ENCODE measurements at places on chromosomes 13 and 19.

DNA sequence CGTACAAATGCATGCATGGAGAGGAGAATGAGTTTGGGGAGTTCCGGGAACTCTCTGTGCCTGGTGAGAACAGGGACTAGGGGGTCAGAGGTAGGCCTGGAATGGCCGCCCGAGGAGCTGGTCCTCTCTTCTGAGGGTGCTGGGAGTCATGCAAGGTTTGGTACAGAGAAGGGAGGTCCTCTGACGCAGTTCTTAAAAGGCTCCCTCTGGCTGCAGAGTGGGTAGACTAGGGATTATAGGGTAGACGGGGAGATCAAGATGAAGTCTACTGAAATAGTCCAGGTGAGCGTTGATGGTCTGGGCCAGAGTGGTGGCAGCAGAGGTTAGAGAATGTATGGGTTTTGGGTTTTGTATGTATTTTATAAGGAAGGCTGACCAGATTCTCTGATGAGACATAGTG, 796 bp downstream of the ZNF304 start:
- DNase-seq = no peak

- DNase-seq = no peak
Measured at GRCh38 chr19:35088131-35088913, 27.3 kb upstream of the FXYD3 start.

DNA sequence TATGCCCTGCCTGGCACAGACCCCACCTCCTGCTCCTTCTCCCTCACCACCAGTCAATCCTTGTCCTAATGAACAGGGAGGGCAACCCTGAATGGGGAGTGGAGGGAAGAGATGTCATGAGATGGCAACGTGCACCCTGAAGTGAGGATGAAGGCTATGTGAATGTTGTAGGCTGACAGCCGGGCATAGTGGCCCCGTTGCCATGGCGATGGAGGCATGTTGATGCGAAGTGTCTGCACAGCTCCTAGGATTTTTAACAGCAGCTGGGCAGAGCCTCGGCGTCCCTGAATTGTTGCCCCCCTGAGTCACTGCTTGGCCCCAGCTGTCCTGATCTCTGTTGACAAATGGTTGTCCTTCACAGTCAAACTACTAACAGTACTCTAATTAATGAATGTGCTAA, 4.8 kb upstream of the ALOX5AP start:
- DNase-seq = peak; percentile 19

DNA sequence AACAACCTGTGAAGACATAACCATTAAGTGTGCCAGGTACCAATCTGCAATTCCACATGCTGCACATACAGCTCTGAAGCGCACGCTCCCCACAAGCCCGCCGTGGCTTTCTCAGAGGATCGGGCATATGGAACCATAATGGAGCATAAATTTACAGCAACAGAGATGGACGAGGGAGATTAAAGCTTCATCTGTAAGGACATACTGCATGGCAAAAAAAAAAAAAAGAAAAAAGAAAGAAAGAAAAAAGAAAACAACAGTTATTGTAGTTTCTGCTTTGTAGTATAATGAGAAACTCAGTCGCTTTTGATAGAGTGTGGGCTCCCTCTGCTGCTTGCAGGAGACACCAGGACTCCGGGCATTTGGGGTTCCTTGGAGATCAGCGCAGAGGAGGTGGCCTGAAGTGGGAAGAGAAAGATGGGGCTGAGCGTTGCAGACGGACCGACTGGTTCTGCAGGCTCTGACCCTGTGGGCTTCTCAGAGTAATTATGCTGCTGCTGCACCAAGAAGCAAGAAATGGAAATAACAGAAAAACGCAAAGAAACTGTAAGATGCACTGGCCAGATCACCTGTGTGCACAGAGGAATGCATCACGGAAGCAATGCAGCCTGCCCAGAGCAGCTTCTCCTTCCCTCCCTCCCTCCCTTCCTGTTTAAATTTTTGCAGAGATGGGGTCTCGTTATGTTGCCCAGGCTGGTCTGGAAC, 10.8 kb upstream of the PDCD5 start:
- DNase-seq = peak; percentile 46

GRCh38 chr13:40096357-40096901, 441.0 kb downstream of the COG6 start:
- DNase-seq = peak; percentile 21

GRCh38 chr13:109778102-109778542, 8.3 kb downstream of the IRS2 start:
- peak; percentile 19 for DNase-seq

GRCh38 chr13:72541674-72542073, 185.8 kb downstream of the MZT1 start:
- DNase-seq = no peak

GRCh38 chr13:20118268-20119140, 42.3 kb downstream of the GJA3 start:
- DNase-seq = peak; percentile 8

DNA sequence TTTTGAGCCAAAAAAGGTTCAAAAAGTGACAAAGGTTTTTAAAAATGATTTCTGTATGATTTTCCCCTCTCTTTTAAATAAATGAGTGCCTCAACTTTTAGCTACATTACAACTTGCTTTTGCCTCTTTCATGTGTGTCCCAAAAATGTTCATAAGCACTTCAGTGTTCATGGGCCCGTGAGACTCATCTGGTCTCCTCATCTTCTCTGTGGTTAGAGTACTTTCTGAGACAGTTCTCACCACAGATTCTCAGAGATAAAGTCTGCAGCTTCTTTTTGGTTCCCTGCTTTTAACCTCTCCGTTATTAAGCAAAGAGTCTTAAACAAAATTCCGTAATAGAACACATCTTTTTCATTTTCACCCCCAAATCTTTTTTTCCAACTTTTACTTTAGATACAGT, 156.9 kb downstream of the DLEU7 start:
- no peak for DNase-seq

DNA sequence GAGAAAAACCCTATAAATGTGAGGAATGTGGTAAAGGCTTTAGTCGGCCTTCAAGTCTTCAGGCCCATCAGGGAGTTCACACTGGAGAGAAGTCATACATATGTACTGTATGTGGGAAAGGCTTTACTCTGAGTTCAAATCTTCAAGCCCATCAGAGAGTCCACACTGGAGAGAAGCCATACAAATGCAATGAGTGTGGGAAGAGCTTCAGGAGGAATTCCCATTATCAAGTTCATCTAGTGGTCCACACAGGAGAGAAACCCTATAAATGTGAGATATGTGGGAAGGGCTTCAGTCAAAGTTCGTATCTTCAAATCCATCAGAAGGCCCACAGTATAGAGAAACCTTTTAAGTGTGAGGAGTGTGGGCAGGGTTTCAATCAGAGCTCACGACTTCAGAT, 11.7 kb downstream of the ZNF226 start:
- DNase-seq = no peak

- DNase-seq = no peak
Measured at GRCh38 chr13:97240788-97241734, 18.9 kb downstream of the MBNL2 start.

GRCh38 chr13:47230155-47230554, 333.3 kb upstream of the HTR2A start:
- no peak for DNase-seq

DNA sequence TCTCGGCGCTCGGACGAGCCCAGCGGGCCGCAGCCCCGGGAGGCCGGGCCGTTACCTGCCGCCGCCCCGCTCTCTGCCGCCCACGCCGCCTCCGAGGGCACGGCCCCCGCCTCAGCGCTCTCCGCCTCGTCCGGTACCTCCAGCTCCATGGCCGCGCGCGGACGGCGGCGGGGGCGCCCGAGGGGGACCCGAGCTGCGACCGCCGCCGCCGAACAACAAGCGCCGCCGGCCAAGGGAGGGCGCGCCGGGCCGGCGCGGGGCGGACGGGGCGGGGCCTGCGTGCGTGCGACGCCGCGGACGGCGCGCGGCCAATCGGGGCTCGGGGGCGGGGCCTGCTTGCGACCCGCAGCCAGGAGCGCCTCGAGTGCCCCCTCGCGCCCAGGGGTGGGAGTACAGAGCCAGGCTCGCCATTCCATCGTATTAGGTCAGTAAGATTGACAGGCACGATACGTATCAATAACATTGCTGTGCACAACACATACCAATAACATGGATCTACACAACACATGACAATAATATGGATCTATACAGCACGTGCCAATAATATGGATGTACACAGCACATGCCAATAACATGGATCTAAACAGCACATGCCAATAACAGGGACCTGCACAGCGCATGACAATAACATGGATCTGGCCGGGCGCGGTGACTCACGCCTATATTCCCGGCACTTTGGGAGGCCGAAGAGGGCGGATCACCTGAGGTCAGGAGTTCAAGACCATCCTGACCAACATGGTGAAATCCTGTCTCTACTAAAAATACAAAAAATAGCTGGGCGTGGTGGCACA, at the start of gene PIP5K1C:
Gene PIP5K1C (minus strand): TSS at position 227 of the 791 bp plus-strand sequence. CDS start 78 bp downstream, at position 149.
- DNase-seq = peak; percentile 79

DNA sequence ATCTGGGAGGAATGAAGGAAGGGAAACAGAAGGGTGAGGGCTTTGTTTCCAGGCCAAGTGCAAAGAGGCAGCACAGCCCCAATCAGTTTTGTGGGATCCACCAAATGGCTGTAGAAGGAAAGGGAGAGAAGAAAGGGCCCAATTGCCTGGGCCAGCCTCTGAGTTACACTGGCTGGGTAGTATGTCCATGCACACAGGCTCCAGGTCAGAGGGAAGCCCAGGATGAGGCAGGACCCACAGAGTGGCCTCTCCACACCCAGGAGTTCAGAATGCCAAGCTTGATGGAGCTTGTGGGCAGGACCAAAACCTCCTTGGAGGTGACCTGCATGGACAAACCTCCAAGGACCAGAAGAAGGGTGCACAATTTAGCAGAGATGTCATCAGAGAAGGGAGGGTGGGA, 178.2 kb upstream of the TSHZ3 start:
- no peak for DNase-seq

GRCh38 chr13:107034236-107034872, 466.4 kb upstream of the ARGLU1 start:
- no peak for DNase-seq

- DNase-seq = peak; percentile 26
Measured at GRCh38 chr13:49584771-49585182, 581 bp downstream of the RCBTB1 start.

GRCh38 chr19:3053218-3053621, 9.1 kb downstream of the TLE5 start:
- no peak for DNase-seq

DNA sequence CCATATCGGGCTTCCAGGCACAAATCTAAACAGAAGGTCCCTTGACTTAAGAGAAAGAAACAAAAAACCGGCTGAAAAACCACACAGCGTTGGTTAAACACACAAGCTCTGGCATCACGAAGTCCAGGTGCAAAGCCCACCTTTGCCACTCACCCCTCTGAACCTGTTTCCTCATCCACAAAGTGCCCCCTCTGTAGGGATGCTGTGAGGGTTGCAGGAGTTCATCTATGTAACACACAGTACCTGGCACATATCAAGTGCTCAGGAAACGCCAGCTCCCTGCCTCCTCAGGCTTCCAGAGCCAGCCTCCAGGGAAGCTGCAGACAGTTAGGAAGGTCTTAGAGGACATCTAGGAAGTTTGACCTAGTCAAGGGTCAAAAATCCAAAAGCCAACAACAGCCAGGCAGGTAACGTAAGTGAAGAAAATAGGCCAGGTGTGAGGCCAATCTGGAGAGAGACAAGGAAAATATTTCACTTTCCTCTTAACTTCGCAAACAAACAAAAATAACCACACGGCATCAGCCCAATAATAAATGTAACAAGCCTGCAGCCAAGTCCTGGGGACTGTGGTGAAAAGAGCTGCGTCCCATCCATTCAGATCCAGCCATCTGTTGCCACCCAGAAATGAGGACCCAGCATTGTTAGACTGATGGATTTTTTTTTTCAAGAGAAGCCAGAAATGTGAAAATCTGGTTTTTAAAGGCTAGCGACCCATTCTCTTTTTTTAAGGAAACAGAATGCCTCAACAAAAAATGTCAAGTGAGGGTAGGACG, 10.0 kb downstream of the KDELR1 start:
- no peak for DNase-seq

GRCh38 chr19:51919606-51920005, 7.7 kb upstream of the ZNF613 start:
- DNase-seq = no peak

- DNase-seq = no peak
Measured at GRCh38 chr19:14416817-14417231, 2.3 kb downstream of the DDX39A start.

- DNase-seq = no peak
Measured at GRCh38 chr19:42487032-42487797, 41.1 kb downstream of the CEACAM1 start.

DNA sequence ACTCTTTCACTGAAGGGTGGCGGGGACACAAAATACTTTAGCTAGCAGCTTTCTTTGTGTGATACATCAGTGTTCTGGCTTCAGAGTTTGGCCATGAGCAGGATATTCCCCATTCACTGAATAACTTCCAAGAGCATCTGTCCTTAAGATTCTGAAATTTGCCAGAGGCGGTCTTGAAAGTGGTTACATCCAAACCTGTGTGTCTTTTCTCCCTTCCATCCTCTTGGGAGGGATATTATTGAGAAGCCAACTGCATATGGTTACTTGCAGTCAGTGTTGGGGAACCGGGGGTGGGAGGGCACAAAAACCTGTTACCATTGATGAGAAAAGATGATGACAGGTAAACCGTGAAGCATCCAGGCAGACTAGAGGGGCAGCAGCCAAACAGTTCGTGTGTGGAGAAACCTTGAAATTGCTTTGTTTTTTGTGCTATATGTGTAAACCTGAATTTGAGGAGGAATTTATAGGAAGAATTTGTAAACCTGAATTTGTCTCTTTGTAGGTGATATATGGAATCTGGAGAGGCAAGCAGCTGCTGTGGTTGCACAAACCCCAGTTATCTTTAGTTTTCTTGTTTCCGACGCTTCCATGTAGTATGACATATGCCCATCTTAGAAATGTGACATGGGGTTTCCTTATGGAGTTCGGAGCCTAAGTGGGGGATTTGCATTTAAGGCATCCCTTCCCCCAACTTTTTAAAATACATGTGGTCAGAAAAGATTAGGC, 104.8 kb downstream of the WDFY2 start:
- no peak for DNase-seq

DNA sequence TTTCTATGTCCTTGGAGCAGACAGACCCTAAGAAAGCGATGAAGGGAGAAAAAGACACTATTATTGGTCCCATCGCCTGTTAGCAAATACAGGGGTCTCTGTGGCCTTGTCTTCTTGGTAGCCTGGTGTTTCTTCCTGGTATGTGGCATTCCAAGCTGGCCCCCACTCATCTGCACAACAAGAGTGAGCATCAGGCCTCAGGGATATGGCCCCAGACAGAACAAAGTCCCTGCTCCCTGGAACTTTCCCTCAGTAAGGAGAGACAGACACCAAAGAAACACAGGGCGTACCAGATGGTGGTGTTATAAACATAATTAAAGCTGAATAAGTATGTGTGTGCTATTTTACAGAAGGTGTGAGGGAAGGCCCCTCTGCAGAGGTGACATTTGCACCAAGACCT, 48.2 kb upstream of the KPNA3 start:
- DNase-seq = no peak
